Fibroblast of the conjunctiva (primary cell): ENCODE measurements at places on chromosomes 4 and X.
A peak's percentile ranks its signal among the peaks of the same experiment; 100 is the strongest.

DNA sequence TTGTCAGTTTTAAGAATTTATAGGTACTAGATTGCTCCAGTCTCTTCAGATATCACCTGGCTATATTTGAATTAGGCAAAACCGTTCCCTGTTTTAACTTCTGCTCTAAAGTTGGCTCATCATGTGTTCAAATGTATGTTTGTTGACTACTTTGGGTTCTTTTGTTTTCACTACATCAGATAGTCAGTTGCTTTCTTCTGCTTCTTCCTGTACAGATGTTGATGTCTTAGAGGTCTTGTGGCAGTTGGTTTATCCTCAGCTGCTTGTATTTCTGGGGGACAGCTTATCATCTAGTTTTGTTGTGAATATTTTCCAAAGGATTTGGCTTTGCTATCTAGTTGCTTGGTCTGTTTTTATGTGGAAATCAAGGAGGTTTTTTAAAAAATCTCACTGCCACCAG, 28.0 kb downstream of the TBC1D19 start:
- no peak for DNase-seq

- DNase-seq: no peak
These were observed 120.2 kb upstream of the NDST4 start for GRCh38 chr4:115233600-115233999.

- DNase-seq: no peak
These were observed 3.0 kb downstream of the RAB9A start for GRCh38 chrX:13691841-13692371.

GRCh38 chr4:117773064-117773936, 261.0 kb upstream of the NDST3 start:
- DNase-seq: no peak

DNA sequence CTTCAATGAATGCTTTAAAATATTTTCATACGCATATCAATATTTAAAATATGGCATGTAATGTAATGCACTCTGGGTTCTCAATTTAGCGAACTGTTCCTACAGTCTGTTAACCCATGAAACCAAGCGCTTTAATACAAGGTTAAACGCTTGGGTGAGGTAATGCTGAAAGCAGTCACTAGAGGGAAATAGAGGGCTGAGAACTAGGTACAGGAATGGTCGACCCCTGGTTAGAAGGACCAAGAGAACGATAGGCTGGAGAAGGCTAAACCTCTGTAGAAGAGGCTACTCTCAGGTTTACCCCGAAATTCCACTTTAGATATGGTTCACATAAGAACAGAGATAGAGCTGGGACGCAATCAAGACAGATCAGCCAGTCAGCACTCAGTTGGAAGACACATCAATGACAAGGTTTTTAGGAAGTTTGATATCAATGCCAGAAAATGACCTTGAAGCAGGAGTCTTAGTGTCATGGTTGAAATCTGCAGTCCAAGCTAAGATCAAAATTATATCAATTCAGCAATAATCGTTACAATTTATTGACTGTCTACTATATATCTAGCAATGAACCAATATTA, 26.9 kb downstream of the ARSJ start:
- DNase-seq: peak; percentile 44

- DNase-seq: no peak
These were observed 256.3 kb downstream of the CENPC start for GRCh38 chr4:67288964-67289363.

GRCh38 chrX:131277543-131278136, 11.5 kb downstream of the IGSF1 start:
- DNase-seq: no peak

DNA sequence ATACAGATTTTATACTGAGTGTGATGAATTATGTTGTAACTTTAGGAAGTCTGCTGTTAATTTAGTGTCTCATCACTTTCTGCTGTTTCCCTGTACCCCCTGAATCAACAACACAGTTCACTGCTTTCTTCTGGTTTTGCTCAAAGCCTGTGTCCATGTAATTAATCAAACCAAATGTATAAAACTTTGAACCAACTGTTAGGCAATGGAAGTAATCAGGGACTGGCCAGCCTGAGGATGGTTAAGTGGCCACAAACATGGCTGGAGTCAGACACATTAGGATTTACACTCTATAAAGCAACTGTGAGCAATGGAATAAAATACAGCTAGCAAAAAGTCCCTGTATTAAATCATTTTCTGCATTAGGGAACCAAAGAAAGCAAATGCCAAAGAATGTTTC, 42.6 kb downstream of the CXCL1 start:
- no peak for DNase-seq

DNA sequence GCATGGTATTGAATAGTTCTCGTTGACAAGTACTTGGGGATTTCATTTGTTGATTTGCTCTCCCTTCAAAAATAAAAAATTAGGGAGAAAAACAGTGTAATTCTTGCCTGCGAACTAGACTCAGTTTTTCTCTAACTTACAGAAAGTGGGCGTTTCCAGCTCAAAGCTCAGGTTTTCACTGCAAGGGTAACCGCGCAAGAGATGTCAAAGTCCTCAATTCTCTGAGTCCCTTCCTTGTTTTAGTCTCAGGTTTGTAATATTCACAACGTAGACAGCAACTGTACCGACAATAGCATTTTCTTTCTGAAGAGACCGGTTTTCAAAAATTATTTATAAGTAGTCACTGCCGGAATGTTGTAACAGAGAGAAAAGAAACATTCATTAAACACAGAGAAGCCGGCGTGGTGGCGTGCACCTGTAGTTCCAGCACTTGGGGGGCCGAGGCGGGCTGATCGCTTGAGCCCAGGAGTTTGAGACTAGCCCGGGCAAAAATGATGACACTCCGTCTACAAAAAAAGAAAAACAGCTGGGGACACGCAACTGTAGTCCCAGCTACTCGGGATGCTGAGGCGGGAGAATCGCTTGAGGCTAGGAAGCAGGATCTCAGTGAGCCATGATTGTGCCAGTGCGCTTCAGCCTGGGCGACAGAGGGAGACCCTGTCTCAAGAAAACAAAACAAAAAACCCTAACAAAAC, 774 bp downstream of the ZCCHC4 start:
- no peak for DNase-seq

GRCh38 chrX:145949056-145949455, 131.4 kb downstream of the SLITRK2 start:
- DNase-seq: no peak

- no peak for DNase-seq
These were observed 899.2 kb downstream of the FAT4 start for GRCh38 chr4:126213996-126214395.

DNA sequence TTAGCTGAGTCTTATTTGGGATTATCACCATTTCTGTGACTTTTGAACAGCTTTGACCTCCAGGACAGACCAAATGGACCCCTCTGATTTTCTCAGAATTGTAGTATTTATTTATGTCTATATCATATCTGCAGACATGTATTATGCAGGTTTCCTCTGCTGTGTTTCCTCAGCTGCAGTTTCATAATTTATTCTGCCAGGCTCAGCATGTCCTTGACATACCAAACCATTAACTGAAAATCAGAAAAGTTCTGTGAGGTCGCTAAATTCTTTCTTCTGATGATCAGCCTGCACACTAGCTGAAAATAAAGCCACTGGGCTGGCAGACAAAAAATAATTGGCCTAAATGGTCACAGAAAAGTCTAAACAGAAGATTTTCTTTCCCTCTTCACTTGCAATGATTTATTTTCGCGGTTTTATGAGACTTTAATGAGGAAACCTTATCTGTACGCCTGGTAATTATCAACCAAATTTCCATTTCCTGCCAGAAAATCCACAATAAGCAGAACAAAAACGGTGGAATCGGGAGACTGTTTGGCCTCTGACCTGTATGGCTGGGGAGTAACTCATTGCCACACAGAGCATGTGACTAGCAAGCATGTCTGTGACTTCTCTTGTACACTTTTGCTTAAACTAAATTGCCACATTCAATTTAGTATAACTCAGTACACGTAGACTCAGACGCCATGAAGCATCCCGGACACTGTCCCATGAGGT, 150.9 kb downstream of the ENPP6 start:
- no peak for DNase-seq

GRCh38 chr4:99324979-99325378, 3.8 kb upstream of the ADH1B start:
- DNase-seq: peak; percentile 91

- no peak for DNase-seq
These were observed 80.3 kb downstream of the ARHGAP24 start for GRCh38 chr4:85555206-85555605.

DNA sequence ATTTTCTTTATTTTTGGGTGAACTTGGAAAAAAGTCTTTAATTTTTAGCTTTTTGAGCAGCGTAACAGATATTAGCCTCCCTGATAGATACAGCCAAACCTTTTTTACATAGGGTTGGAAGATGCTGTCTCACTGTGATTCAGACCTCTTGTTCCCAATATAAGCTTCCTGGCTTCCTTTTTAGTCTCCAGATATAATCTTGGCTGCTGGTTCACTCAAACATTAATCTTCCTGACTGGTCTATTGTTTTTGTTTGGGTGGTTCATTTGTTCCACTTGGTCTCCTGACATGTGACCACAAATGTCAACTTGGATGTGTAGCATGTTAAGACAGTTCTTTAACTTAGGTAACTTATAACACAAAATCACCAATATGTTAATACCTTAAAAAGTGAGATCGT, 23.0 kb downstream of the RPA4 start:
- no peak for DNase-seq

GRCh38 chrX:134880866-134881265, 109.9 kb upstream of the SMIM10 start:
- DNase-seq: no peak

DNA sequence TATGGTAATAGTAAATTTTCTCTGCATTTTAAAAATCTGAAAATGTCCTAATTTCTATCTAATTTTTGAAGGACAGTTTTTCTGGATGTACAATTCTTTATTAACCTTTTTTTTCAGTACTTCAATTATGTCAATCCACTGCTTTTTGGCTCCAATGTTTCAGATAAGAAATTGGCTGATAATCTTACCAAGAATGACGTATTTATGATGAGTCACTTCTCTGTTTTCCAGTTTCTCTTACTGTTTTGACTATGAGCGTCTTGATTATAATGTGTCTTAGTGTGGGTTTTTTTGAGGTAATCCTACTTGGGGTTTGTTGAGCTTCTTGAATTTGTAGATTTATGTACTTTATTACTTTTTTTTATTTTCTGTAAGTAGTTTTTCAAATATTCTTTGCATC, 47.2 kb downstream of the UGT2B11 start:
- DNase-seq: no peak

DNA sequence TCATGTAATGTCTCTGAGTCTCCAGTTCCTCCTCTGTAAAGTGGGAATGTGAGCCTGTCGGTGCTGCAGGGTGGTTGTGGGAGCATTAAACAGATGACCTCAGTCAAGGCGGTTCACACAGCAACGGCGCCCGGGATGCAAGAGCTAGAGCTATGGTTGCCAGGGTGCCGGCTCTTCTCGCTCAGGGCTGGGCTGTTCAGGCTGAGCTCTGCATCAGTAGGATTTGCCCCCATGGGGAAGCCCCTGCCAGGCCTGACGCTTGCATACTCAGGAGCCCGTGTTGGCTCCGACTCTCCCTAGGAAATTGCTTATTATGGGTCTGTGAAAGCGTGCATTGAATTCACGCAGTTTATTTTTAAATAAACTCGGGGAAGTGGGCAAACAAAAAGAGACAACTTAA, 67.3 kb downstream of the PSAPL1 start:
- no peak for DNase-seq

DNA sequence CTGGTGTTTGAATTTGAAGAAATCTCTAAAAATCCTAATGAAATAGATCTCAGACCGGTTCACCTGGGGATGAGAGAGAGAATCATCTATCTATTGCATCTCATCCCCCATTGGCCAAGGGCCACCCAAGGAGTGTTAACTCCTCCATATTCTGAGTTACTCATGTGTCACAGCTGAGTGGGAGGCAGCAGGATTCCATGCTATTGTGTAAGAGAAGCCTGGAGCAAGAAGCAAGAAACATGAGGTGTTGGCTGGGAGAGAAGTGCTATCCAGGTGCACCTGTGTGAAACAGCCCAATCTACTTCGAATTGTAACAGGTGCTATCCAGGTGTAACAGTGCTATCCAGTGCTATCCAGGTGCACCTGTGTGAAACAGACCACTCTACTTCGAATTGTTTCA, 150.3 kb upstream of the MAOA start:
- DNase-seq: no peak

- no peak for DNase-seq
These were observed 209.0 kb downstream of the SCFD2 start for GRCh38 chr4:53156896-53157295.

GRCh38 chrX:67779099-67779498, 235.3 kb downstream of the AR start:
- DNase-seq: no peak

- DNase-seq: no peak
These were observed 230.2 kb downstream of the EVC2 start for GRCh38 chr4:5478169-5478568.
